ENCODE measurements at places on chromosomes 3 and 15. TPM values are rescaled to one million over a fixed set of nuclear protein-coding genes. Genes with fewer than 3 reads are reported as not detected.
A peak's percentile ranks its signal among the peaks of the same experiment; 100 is the strongest.

DNA sequence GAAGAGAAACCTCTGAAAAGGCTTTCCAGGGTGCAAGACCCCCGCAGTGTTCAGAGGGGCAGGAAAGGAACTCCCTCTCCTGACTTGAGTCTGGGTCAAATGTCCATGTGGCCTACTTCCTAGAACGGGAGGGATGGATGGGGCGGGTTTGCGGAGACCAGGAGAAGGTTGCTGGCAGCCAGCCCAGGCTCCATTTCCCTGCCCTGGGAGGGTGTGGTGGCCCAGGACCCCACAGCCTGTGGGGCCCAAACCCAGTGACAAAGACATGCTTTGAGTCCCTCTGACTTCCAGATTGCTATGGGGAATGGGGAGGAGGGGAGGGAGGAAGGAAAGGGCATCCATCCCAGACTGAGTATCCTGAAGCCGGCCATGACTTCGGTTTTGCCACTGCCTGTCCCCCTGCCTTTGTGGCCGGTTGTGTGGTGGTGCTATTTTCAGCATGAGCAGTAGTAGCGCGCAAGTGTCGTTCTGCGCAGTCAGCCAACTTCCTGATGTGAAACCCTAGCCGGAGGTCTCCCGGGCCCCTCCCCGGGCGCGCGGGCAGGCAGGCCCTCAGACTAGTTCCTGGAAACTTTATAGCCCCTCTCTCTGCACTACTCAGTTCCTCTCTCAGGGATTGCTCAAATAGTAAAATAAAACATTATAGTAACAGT, 24.4 kb downstream of the MAGEF1 start:
- DNase-seq = peak; percentile 65

Gene IGDCC3
- not detected for polyA plus RNA-seq

DNA sequence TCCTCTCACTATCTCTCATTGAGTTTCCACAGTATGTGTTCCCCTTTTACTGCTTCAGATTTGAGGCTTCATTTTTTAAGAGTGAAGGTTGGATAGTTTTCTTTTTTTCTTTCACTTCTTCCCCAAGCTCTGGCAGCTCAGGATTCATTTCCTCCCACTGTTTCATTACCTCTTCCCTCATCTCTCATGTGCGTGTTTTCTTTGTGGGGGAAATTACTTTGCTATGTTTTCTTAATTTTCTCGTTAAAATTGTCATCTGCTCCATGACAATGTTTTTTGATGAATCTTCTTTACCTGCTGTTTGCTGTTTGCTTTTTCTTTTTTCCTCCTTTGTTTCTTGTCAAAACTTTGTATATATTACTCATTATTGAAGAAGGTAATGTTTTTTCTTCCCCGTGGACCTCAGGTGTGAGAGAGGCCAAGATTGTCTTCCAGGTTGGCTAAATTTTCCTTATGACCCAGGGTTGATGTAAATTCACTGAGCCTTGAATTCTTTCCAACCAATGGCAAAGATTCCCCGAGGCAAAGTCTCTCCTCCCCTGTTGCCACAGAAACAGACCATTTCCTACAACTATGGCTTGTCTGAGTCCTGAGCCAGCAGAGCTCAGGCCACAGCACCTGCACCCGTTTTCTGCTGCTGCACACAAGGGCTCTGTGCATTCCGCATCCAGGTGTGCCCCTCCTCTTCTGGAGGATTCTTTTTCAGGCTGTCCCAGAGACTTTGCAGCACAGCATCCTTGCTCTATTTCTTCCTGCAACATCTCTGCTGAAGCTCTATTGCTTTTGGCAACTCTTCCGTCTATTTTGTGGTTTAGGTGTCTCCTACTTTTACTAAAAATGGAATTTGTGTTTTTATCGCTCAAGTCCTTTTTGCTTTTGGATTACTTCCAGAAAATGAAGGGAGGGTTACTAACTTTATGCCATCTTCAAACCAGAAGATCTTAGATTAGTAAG, 66.1 kb downstream of the NOX5 start:
- no peak for DNase-seq

- DNase-seq = no peak
Measured at GRCh38 chr3:121064121-121064520, 156.1 kb downstream of the STXBP5L start.

Gene DNAH12
- polyA plus RNA-seq = 0.03 TPM

GRCh38 chr3:100113723-100114412, 433 bp downstream of the FILIP1L start:
- peak; percentile 71 for DNase-seq

DNA sequence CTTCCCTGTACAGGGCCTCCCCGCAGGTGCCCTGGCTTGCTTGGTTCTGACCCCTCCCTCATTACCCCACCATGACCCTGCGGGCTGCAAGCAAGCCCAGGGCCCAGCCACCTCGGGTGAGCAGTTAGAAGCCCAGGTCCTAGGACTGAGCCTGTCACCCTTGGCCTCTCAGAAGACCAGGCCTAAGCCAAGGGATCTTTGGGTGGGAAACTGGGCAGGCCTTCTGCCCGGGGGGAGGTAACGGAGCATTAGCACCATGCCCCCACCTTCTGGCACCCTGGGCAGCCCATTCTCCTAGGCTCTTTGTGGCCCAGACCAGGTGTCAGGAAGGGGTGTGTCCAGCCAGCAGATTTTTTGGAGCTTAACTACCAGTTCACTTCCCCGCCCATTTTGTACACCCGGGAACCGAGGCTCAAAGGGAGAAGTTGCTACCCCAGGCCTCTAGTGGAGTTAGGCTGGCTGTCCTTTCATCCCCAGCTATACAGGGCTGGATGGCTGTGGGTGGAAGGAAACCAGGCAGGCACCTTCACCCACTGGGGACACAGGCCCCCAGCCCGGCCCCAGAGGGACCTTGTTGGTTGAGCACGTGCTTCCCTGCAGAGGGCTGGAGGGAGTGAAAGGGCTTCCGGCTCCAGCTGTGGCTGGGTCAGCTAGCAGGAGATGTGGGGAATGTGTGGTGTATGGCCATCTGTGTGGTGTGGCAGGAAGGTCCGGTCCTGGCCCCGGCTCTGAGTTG, 1.4 kb downstream of the CSK start:
- DNase-seq = peak; percentile 67

Gene SCG3
- polyA plus RNA-seq = not detected

DNA sequence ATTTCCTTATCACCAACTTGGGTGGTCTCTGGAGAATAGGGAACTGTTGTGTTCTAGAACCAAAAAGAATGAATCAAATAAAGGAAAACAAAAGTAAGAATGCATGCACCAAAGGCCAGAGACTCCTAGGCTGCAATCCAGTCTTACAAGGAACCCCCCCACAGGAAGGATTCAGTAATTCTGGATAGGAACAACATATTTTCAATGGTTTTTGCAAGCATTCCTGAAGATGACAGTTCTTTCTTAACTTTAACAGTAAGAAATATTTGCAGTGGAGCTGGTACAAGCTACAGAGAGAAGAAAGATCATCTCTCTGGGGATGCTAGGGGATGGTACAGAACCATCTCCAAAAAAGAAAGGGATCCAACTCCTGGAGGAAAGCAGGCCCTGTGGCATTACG, 116.2 kb upstream of the CHRM5 start:
- no peak for DNase-seq

GRCh38 chr3:54188176-54188791, 65.9 kb downstream of the CACNA2D3 start:
- DNase-seq = no peak

- peak; percentile 46 for DNase-seq
Measured at GRCh38 chr3:44198284-44199269, 43.1 kb upstream of the TOPAZ1 start.

DNA sequence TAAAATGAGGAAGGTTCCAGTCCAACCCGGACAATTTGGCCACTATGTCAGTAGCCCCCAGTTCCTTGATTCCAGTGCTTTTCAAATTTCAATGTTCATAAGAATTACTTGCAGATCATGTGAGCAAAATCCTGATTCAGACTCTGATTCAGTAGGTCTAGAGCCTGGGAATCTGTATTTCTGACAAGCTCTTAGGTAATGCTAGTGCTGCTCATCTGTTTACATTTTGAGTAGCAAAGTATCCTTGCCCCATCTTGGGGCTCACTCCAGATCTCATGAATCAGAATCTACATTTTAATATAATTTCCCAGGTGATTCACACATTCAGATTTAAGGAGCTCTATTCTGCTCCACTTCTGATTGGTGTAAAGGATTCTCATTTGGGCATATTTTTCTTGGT, 142.0 kb downstream of the NAALADL2 start:
- DNase-seq = no peak

Gene DLL4
- polyA plus RNA-seq = 0.05 TPM

GRCh38 chr3:53885239-53885638, 3.3 kb upstream of the ACTR8 start:
- no peak for DNase-seq

DNA sequence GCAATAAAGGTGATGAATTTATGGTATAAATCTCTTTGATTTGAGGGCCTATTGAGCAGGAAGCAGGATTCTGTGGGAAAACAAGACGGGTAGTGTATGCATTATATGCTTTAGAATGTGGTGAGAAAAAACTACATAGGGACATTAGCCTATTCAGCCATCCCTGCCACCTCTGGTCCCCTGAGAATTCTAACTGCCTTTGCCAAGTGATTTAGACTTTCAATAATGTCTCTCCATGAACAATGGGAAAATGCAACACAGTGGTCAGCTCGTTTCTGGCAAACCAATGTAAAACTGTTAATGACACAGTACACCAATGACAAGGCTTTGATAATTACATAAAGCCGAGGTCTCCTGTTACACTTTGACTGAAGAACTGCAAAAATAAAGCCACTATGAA, 314.7 kb upstream of the CNTN4 start:
- DNase-seq = no peak

Gene OIP5
- polyA plus RNA-seq = 0.28 TPM

- DNase-seq = peak; percentile 21
Measured at GRCh38 chr15:66948294-66948693, 117.1 kb upstream of the SMAD3 start.

GRCh38 chr3:150302246-150302645, 105.9 kb upstream of the TSC22D2 start:
- DNase-seq = no peak

Gene FMN1
- polyA plus RNA-seq = 0.34 TPM

- no peak for DNase-seq
Measured at GRCh38 chr3:75035146-75035545, 420.7 kb upstream of the CNTN3 start.

- peak; percentile 80 for DNase-seq
Measured at GRCh38 chr3:185900228-185900627, 37.6 kb downstream of the TRA2B start.

Data from CD14-positive monocyte (primary cell).